ENCODE measurements at places on chromosomes 2 and 18.

- peak; percentile 25 for DNase-seq
Measured at GRCh38 chr2:101781326-101781725, 83.8 kb downstream of the MAP4K4 start.

DNA sequence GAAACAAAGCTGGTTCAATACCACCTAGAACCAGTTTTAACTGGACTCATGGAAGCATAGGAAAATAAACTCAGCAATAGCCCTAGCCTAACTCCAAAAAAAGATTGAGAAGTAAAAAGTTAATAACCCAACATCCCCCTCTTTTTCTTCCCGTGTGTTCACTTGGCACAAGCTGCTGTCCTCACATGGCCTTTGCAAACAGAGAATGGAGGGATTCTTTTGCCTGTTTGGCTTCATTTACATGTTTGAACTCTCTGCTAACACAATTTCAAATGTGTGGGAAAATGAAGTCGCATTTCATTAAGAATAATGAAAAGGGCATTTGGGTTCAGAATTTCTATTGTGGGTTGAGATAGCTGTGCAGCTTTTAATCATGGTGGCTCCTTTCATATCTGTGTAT is 589.2 kb upstream of the LRRTM1 start:
- DNase-seq, result no peak

- DNase-seq, result no peak
Measured at GRCh38 chr2:147483911-147484310, 360.9 kb upstream of the ACVR2A start.

DNA sequence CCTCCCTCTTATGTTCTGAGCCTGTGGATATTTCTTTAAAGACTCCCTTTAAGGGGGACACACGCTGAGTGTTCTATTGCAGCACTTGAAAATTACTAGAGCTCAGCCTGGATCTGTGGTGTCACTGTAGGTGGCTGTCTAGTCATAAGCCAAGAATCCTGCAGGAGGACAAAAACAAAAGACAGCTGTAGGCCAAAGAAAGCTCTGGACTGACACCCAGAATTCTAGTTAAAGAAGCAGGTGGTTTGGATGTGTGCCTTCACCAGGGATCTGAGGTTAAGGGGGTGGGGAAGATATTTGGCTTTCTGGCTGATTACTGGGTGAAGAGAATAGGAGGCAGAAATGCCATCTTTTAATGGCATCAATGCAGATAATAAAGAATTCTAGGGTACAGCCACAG is 842.5 kb upstream of the NXPH2 start:
- no peak for DNase-seq

- no peak for DNase-seq
Measured at GRCh38 chr2:18484625-18485024, 75.8 kb downstream of the RDH14 start.

GRCh38 chr18:37540424-37541138 is 25.0 kb downstream of the CELF4 start:
- no peak for DNase-seq

DNA sequence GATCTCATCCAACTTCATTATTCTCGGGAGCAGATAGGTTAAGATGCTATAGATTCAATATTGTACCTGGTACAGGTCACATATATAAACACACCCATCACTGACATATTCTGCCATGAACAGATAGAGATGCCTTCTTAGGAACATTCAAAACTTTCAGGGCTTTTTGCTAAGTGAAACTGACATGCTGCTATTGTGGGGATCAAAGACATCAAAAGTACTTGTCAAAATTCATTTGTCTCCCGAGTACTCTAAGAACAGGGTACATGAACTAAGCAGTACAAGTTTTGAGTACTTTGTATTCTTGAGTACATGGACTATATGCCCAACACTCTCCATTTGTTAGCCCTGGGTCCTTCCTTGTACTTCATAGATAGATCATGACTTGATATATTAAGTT is 173.5 kb downstream of the FSHR start:
- DNase-seq, result no peak

GRCh38 chr2:190183539-190183938 is 121.0 kb upstream of the MSTN start:
- no peak for DNase-seq

GRCh38 chr18:73782405-73782804 is 365.2 kb downstream of the FBXO15 start:
- DNase-seq, result no peak

- DNase-seq, result no peak
Measured at GRCh38 chr2:190123956-190124355, 61.4 kb upstream of the MSTN start.

- DNase-seq, result no peak
Measured at GRCh38 chr2:28616396-28616999, 120.6 kb downstream of the PLB1 start.

GRCh38 chr2:238079874-238080327 is 19.1 kb downstream of the SCLY start:
- DNase-seq, result no peak

DNA sequence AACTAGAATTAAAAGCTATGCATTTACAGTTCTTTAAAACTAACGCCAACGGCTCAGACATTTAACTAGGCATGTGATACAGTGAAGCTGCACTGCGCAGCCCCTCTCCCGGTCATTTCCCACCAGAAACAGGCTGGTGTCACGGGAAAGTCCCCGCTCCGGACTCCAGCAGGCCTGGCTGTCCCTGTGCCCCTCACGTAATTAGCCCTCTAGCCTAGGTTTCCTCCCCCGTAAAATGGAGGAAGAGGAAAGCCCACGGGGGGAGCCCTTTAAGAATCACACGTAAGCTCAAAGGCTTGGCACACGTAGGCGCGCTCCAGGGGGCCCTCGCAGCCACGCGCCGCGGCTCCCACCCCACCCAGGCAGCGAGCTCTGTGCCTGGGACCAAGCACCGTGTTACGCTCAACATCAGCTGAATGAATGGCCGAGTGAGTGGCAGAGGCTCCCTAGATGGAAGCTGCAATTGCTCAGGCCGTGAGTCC is 48.0 kb downstream of the KCNIP3 start:
- DNase-seq, result no peak

GRCh38 chr18:59038295-59039039 is 101.2 kb upstream of the SEC11C start:
- DNase-seq, result no peak

DNA sequence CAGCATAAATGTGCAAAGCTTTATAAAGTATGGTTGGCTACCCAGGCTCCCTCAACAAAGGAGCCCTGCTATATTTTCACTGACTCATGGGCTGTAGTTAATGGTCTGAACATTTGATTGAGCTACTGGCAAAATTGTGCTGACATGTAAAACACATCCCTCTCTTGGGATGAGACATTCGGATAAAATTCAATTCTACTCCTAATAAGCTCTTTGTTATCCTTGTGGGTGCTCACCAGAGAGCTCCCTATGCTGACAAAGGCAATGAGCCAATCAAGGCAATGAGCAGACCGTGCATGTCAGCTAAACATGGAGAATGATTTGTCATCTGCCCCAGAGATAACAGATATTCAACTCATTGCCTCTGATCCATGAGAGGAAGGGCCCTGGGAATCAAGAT is 27.7 kb downstream of the SERPINB8 start:
- no peak for DNase-seq

GRCh38 chr2:233905945-233906344 is 11.2 kb upstream of the TRPM8 start:
- no peak for DNase-seq

DNA sequence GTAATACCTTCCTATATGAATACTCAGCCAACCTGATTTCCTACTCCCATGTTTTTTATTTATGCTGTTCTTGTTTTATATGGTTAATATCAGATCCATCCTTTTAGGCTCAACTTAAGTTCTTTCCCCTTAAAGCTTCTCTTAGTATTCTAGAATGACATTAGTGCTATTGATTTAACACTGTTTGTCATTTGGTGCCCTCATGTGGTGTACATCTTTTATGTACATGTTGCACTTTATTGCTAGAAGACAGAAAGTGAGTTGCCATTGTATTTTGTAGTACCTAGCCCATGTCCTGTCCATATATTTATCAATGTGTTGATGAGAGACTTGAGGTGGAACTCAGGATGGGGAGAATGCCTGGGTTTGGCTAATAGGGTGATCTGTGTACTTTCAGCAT is 2.5 kb downstream of the HTRA2 start:
- peak; percentile 49 for DNase-seq

DNA sequence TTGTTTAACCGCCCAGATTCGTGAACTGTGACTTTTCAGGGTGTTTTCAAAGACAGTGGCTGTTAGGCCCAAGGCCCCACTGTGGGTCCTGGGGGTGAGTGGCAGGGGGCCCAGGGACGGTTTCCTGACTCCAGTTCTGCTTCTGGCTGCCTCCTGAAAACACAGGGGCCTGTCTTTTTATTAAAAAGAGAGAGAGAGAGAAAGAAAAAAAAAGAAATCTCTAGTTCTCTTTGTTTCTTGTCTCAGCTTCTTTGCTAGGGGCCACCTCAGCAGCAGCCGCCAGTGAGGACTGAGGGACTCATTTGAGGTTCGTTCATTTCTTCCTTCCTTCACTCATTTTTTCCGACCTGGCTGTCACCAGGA is 15.4 kb upstream of the E2F6 start:
- DNase-seq, result no peak

GRCh38 chr2:219511547-219512325 is 2.5 kb upstream of the ASIC4 start:
- no peak for DNase-seq

- DNase-seq, result no peak
Measured at GRCh38 chr2:133509777-133510176, 58.5 kb downstream of the NCKAP5 start.

- DNase-seq, result no peak
Measured at GRCh38 chr2:214104967-214105366, 305.9 kb upstream of the VWC2L start.

DNA sequence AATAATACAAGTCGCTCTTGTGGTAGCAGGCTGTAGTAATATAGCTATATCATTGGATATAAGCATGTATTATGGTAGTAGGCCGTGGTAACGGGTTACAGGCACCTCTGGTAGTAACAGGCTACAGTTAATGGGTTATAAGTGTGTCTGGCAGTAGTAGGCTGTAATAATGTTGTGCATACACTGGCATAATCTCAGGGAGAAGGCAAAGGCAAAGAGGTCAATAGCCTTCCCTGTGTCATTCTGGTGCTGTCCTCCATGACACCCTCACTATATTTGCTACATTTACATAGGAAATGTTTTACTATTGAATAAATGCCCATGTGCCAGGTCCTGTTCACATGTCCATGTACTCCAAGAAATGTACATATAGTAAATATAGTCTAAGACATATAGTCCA is 12.8 kb upstream of the TNP1 start:
- no peak for DNase-seq

DNA sequence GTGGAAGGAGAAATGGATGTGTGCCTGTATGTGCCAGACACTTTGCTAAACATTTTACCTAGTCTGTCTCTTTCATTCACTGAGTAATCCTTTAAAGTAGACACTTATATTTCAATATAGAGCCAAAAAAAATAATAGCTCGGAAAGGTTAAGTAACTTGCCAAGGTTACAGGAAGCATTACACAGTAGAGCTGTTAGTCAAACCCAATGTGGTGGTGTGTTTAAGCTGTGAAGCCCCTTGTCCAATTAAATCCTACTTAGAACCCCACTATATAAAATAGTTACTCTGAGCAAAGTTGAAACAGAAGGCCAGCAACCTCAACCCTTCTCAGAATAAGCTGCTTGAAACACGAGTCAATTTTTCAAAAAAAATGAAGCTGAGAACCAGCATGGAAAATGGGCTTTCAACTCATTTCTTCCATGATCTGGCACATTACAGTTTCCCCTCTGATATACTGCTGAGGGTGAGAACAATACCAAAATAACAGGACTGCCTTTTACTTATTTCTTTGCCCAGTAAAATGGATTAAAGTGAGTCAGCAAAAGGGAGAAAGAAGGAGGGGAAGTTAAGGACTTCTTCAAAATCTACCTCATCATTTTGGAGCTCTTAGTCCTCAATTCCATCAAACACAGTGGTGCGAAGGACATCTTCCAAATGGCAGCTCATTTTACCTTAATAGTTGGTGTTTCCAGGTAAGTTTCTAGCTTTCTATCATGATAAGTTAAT is 7.9 kb downstream of the RDH14 start:
- no peak for DNase-seq

- DNase-seq, result no peak
Measured at GRCh38 chr2:62627667-62628066, 77.8 kb upstream of the EHBP1 start.

DNA sequence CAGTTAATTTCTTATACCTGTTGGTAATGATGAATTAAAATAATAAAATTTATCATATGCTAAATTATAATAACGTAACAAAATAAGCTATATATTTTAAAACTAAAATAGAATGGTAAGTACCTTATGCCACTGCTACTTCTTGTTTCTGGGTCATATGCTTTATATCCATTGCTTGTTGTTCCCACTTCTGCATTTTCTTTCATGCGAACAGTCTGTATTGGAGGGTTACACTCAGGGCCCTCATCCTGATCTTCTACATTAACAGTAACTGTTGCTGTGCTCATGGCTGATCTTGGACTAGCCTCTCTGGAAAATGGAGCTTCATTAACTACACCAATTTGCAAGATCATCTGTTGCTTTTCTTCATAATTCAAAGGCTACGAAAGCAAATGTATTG is 22.2 kb downstream of the DSC2 start:
- DNase-seq, result no peak

DNA sequence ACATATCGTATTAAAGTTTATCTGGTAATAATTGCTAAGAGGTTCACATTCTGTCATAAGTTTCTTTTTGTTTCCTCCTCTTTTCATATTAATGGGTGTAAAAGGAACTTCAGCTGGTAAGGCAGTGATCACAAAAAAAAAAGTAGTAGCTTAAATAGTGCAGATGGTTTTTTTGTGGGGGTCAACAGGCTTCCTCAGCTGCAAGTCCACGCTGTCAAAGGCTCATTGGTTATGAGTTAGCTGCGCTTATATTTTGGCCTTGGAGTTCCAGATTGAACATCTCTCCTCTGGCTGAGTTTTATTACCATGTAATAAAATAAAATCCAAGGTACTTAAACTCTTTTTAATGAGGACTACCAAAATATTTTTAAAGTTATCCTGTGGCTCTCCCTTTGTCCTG is 277.0 kb upstream of the ZEB2 start:
- DNase-seq, result no peak

- DNase-seq, result no peak
Measured at GRCh38 chr2:125405816-125406215, 1250.1 kb upstream of the GYPC start.

DNA sequence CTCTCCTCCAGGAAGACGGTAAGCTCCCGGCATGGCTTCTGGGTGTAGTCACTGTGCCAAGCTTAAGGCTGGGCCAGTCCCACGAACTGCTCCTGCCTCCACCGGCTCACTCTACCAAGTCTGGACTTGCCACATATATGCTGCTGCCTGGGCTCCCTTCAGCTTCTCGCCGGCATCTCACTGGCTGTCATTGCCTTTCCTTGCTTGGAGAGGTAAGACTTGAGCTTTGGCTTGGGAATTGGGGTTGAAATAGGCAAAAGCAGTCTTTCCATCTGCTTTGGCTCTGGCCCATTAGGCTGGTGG is 481.0 kb downstream of the TGIF1 start:
- no peak for DNase-seq

- DNase-seq, result no peak
Measured at GRCh38 chr18:68181956-68182355, 533.0 kb downstream of the TMX3 start.

DNA sequence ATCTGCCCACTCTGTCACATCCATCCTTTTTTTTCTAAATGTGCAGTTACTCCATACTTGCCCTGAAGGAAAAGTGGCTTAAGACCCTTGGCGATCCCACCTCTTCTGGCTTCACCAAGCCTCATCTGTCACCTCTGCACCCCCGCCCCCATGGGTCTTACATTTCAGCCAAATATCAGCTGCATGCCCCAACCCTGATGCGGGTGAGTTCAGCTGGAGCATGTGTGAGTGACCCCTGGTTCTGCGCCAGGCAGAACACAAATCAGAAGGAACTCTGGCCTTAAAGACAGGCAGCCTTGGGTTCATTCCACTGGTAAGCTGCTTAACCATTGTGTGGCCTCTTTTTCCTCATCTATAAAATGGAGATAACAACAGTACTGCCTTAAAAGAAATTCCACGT is 194.7 kb downstream of the KLHL29 start:
- no peak for DNase-seq

All from germinal center (tissue), 1 donor.